ENCODE measurements at places on chromosomes 1 and 21.

DNA sequence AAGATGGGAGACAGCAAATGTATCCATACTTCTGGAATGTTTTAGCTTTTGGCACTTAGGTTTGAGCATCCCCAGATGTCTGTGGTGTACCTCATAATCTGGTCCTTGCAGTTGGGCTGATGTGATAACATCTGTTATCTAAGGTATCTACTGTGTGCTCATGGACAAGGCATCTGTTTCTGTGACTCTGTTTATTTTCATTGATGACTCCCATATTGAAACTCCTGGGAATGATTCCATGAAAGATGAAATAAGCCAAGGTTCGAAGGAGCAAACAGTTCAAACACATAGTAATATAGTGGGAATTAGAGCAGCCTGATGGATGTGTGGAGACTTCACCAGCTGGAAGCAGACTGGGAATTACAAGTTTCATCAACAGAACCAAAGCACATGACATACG is 20.7 kb upstream of the TRIM45 start:
- no peak for DNase-seq

- DNase-seq, result no peak
Observed at GRCh38 chr1:91148641-91149069, 126.8 kb upstream of the ZNF644 start.

DNA sequence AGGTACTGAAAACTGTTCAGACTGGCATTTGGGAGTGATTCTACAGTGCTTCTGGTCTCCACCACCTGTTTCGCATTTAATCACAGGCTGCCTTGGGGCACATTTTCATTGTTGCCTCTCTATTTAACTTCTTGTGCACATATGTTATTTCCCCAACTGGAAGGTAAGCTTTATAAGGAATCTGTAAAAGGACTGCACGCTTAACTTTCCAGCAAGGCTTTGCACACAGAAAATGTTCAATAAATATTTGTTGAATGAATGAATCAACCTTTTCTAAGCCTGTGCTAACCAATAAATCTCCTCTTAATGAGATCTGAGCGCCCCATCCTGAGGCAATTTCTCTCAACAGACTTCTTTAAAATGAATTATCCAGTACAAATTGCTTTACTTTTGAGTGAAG is 84.3 kb upstream of the ARHGAP29 start:
- DNase-seq, result no peak

DNA sequence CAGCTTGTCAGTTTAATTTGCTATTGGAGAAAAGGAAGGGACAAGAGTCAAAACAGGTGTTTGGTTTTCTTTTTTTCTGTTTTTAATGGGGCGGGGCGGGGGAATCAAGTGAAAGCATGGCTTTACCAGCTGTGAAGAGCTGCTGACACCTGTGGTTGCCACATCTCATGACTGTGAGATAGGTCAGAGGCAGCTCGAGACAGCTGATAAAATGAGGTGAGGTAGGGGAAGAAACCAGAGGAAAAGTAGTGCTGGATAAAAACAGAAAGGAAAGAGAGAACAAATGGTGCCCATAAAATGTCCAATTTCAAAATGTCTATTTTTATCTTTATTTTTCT is 272.3 kb downstream of the NEGR1 start:
- no peak for DNase-seq

DNA sequence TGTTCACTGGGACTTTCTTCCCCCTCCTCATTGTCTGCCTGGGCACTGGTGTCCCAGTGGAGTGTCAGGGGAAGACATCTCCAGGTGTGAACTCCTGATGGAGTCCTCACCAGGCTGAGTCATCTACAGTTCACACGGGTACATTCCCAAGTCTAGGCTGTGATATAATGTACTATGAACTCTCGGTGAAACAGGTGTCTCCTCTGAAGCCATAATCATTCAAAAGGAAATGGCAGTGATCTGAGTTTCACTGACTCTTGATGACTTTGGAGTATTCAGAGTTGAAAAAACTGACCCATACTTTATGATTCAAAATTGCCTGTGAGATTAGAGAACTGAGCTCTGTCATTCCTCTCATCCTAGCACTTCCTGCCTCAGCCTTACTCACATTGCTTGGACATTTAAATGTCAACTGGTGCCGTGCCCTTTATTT is 9.1 kb downstream of the LAMC2 start:
- no peak for DNase-seq

- no peak for DNase-seq
Observed at GRCh38 chr1:209675565-209676154, 448 bp downstream of the G0S2 start.

DNA sequence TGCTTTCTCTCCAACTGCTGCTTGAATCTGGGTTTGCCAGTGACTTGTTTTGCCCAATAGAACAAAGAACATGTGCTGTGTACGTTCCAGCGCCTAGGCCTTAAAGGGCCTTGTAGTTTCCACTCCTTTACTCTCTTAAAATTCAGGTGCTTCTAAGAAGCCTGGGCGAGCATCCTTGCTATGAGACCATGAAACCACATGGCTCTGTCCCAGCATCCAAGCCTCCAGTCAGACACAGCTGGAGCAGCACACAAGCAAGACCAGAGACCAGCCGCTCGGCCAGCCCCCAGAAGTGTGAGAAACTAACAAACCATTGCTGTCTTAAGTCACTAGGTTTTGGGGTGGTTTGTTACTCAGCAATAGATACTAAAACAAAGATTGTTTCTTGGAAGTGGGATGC is 15.1 kb downstream of the PLEKHO1 start:
- no peak for DNase-seq
